NCI-H2107 (cell line): ENCODE measurements at places on chromosomes 3 and 15.

DNA sequence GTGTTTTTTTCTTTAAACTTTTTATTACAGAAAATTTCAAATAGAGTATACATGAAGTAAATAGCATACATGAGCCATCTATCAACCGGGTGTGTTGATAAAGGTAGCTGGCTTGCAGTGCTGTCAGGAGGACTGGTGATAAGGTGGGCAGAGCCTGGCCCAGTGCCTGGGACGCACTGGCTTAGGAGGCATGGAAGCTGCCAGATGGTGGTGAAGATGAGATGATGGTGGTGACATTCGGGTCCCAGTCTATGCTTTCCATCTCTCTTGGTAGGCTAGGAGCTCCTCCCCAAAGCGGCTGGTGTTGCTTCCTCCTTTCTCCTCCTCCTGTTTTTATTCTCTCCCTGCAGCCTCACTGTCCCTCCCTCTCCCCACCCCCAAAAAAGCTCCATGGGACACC, 101.7 kb downstream of the ADCY5 start:
- no peak for DNase-seq

GRCh38 chr3:114646526-114646925, 352.7 kb downstream of the TIGIT start:
- DNase-seq = no peak

GRCh38 chr3:143220741-143221140, 101.2 kb downstream of the CHST2 start:
- no peak for DNase-seq

- no peak for DNase-seq
These were observed 95.7 kb downstream of the LINGO1 start for GRCh38 chr15:77537006-77537405.
